ENCODE measurements at places on chromosomes 2 and 18.

- DNase-seq: no peak
Observed at GRCh38 chr2:62663411-62663810, 42.1 kb upstream of the EHBP1 start.

GRCh38 chr18:6313415-6313814 lies 101.3 kb downstream of the L3MBTL4 start:
- no peak for DNase-seq

DNA sequence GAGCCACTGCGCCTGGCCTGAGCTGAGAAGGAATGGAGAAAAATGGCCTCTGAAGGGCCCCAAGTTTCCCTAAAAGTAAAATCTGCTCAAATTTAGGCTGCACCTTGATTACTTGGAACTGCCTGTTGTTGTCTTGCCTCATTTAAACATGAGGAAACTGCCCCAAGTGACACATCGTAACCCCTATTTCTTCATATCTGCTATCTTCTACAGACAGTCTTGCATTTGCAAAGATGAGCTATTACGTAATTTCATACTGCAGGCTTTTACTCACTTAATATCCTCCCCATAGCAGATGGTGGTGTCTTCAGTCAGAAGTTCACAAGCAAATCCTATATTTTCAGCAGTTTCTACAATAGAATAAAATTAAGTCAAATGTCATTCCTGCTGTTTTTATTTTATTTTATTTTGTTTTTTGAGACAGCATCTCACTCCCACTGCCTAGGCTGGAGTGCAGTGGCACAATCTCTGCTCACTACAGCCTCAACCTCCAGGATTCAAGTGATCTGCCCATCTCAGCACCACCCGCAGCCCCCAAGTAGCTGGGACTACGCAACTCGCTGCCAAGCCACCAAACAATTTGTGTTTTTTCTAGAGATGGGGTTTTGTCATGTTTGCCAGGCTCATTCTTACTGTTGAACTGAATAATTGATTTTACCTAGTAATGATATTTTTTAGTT lies 45.3 kb upstream of the NARS1 start:
- no peak for DNase-seq

DNA sequence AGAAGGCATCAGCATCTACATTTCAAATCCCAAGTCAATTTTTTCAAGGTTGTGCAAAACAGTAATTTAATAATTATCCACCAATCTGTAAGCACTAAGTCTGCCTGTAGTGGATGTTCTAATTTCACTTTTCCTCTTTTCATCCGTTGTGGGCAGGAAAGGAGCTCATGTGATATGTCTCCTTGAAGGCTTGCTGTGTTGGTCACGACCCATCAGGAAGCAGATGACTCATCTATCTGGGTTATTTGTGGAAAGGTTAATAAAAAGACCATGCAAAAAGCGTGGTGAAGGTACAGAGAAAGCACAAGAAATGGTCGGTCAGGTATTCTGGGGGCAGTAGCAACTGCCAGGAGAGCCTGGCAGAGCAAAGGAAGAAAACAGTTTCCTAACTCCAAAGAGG lies 476.7 kb upstream of the RAB6C start:
- DNase-seq: no peak

DNA sequence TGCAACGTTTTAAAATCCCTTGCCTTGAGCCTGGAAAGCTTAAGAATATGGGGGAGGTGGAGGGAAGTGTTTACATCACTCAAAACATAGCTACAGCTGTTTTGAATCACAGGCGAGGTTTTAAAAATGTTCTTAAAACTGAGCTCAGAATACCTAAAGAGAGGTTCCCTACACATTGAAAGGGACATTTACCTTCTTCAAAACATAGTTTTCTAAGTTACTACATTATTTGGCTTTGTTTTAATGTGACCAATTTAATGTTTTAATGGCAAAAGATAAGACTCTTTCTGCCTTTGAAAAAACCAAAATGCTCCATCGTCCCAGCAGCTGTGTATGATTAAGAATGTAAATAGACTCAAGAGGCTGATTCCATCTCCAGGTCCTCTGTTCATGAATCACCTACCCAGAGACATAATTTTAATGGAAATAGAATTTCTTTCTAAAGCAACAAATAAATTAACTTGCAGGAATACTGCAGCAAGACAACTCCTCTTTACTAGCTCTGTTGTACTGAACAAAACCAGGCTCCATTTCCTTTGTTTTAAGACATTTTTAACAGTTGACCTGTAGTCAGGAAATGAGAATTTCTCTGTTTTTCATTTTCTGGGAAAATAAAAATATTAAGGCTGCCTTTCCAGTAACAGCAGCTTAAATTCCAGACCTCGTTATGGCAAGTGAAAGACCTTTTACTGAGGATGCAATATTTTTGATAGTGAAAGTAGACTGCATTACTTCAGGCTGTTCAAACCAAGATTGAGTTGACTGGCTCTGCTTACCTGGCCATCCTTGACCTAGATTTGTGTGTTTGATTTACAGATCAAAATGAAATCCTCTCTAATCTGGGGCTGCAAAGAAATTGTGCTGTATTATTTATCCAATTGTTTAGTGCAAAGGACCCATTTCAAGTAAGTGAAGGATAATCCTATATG lies 33.7 kb upstream of the WDR75 start:
- DNase-seq: no peak

GRCh38 chr2:95052804-95053479 lies 27.4 kb downstream of the MAL start:
- no peak for DNase-seq

GRCh38 chr18:48392268-48392667 lies 16.9 kb downstream of the ZBTB7C start:
- no peak for DNase-seq

- DNase-seq: no peak
Observed at GRCh38 chr2:83808878-83809277, 650.2 kb downstream of the SUCLG1 start.

DNA sequence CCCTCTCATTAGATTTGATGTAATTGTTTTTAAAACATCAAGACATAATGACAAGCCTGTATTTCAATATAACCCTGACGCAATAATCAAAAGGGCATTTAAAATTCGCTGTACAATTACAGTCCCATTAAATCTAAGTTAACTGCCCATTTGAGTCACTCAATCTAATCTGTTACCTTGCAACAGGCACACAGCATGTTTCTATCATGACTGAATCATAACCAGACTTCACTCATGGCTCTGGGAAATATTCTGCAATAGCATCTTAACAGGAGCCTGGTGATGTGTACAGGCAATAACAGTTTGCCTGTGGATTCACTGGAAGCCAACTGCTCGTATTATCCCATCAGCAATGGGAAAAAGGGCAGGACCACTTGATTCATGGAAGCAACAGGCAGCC lies 142.3 kb upstream of the NCKAP5 start:
- no peak for DNase-seq

Data from stimulated activated CD4-positive, alpha-beta T cell treated with anti-CD3 and anti-CD28 coated beads, Interleukin-4, amount 100 ng/mL, for 48 hours (primary cell).